ENCODE measurements at places on chromosomes 11 and 22.

DNA sequence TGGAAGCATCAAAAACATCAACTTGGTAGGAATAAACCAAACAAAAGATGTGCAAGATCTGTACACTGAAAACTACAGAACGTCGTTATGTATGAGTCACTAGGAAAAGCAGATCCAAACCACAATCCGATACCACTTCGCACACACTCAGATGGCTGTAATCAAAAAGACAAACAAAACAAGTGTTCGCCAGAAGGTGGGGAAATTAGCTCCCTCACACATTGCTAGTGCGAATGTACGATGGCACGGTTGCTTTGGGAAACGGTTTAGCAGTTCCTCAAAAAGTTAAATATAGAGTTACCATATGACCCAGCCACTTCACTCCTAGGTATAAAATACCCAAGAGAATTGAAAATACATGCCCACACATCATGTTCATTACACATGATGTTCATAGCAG lies 14.8 kb upstream of the CARD10 start:
- no peaks in the 10 kb centered on the region for H3K4me1 ChIP-seq
- no peak overlapping the region for H3K4me3 ChIP-seq
- no peak overlapping the region for H3K27ac ChIP-seq
- no peaks in the 10 kb centered on the region for H3K36me3 ChIP-seq
- no peak for DNase-seq

- H3K36me3 ChIP-seq, result no peaks in the 10 kb centered on the region
- no peak overlapping the region for H3K4me3 ChIP-seq
- DNase-seq, result no peak
- no peaks in the 10 kb centered on the region for H3K4me1 ChIP-seq
- H3K27ac ChIP-seq, result no peak overlapping the region
Observed at GRCh38 chr11:78832226-78832947, 257.7 kb upstream of the NARS2 start.

- H3K36me3 ChIP-seq, result no peaks in the 10 kb centered on the region
- peak overlapping the region; percentile 93 for H3K27ac ChIP-seq
- DNase-seq, result no peak
- no peaks in the 10 kb centered on the region for H3K27me3 ChIP-seq
Observed at GRCh38 chr11:65260756-65261590, 789 bp upstream of the POLA2 start.

DNA sequence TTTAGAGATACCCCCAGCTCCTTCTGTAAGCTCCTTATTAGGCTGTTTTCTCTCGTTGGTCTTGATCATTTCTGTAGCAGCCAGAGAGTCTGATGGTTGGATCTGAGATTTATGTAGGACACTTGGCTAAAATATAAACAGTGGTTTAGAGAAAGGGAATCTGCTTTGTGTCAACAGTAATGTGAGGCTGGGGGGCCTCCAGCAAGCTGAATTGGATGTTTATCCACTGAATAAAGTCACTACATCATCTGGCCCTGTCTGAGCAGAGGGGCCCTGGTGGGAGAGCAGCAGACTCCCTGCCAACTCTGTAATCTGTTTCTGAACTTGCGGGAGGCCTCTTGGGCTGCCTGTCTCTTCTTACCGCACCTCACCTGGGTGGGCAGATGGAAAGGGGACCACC lies 328.5 kb upstream of the PLET1 start:
- H3K27ac ChIP-seq, result no peak overlapping the region
- DNase-seq, result no peak
- no peaks in the 10 kb centered on the region for H3K36me3 ChIP-seq
- H3K4me3 ChIP-seq, result no peak overlapping the region

GRCh38 chr11:70644343-70645060 lies 246.2 kb downstream of the CTTN start:
- H3K36me3 ChIP-seq, result no peaks in the 10 kb centered on the region
- no peaks in the 10 kb centered on the region for H3K4me1 ChIP-seq
- no peaks in the 10 kb centered on the region for H3K27me3 ChIP-seq
- no peak for DNase-seq

- H3K27me3 ChIP-seq, result no peaks in the 10 kb centered on the region
- no peaks in the 10 kb centered on the region for H3K4me1 ChIP-seq
- DNase-seq, result no peak
- H3K4me3 ChIP-seq, result no peak overlapping the region
Observed at GRCh38 chr22:20442485-20443284, 5.1 kb upstream of the SCARF2 start.

DNA sequence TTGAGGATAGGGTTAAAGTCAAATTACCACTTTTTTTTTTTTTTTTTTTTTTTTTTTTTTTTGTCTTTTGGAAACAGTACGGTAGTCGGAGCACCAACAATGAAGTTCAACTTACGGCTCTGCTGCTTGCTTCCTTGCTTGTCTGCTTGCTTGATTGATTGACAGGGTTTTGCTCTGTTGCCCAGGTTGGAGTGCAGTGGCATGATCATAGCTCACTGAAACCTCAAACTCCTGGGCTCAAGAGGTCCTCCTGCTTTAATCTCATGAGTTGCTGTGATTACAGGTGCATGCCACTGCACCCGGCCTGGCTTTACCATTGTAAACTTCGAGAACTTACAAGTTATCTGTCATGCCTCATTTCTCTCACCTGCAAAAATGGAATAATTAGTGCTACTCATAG lies 5.8 kb downstream of the SGSM3 start:
- no peaks in the 10 kb centered on the region for H3K4me1 ChIP-seq
- no peaks in the 10 kb centered on the region for H3K27me3 ChIP-seq
- H3K27ac ChIP-seq, result no peak overlapping the region
- no peaks in the 10 kb centered on the region for H3K36me3 ChIP-seq
- no peak for DNase-seq

- no peak overlapping the region for H3K27ac ChIP-seq
- H3K4me1 ChIP-seq, result no peaks in the 10 kb centered on the region
- DNase-seq, result no peak
- H3K36me3 ChIP-seq, result no peaks in the 10 kb centered on the region
- H3K4me3 ChIP-seq, result no peak overlapping the region
- no peaks in the 10 kb centered on the region for H3K27me3 ChIP-seq
Observed at GRCh38 chr11:85316967-85317366, 310.2 kb downstream of the DLG2 start.

DNA sequence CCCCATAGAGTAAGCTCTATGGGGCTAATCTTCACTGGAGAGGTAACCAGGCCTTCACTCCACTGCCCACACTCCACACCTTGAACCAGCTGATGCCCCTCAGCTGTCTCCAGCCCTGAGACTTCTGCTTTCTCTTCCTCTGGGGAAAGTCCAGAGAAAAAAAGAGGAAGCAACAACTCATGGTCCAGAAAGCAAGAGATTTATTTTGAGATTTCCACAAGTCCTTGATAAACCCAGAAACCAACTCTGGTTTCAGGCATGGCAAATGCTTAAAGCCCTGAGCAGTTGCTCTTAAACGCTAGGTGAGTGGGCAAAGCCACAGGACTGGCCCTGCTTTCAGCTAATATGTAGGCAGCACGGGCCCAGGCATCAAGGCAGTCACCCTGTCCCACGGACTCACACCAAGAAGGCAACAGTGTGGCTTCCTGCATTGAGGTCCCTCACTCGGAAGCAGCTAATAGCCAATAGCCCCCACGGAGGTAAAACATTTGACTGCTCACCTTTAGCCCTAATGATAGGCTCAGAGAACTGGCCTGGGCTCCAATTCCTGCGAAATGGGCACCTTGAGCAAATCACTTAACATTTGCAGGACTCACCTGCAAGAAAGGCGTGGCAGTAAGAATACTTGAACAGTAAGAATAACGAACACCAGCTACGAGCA lies 4.3 kb downstream of the CYB561A3 start:
- no peak for DNase-seq
- no peaks in the 10 kb centered on the region for H3K27me3 ChIP-seq
- peaks cover 3% of the 10 kb centered on the region for H3K36me3 ChIP-seq
- H3K27ac ChIP-seq, result no peak overlapping the region

GRCh38 chr11:128757235-128757711 lies 63.4 kb downstream of the FLI1 start:
- DNase-seq, result peak; percentile 60
- H3K4me1 ChIP-seq, result no peaks in the 10 kb centered on the region
- no peaks in the 10 kb centered on the region for H3K27me3 ChIP-seq
- no peak overlapping the region for H3K27ac ChIP-seq

- H3K27ac ChIP-seq, result no peak within 1 kb of the TSS
- no peaks in the 10 kb centered on the region for H3K27me3 ChIP-seq
- no peak within 1 kb of the TSS for H3K4me3 ChIP-seq
- H3K36me3 ChIP-seq, result no peaks in the 10 kb centered on the region
- peak; percentile 78 for DNase-seq
Observed at GRCh38 chr11:113974741-113975470, at the start of gene HTR3A. TSS of gene HTR3A (plus strand) at chr11:113975108. CDS start at chr11:113975326, 218 bp downstream.

DNA sequence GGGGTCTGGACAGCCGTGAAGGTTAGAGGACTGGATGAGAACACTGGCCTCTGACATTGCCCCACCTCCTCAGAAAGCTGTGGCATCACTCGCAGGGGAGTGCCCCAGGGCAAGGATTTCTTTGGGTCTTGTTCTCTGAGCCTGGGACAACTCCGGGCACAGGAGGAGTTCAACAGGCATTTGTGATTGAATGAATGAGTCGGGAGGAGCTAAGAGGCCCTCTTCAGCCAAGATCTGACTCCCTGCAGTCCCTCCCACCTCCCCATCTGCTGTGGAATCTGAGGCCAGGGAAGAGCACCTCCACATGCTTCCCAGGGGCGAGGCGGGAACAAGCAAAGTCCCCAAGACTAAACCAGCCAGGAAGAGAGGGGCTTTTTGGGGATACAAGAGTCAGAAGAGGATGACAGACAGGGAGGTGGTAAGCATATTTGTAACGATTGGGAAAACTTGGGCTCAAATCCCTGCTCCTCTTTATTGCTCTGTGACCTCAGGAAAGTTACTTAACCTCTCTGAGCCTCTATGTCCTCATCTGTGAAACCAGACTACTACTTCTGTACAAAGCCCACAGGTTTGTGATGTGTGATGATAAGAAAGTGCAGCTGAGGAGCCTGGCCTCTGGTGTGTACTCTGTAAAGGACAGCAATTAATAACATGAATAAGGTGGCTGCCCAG lies 6.4 kb downstream of the TP53I11 start:
- no peak for DNase-seq
- no peak overlapping the region for H3K4me3 ChIP-seq
- H3K36me3 ChIP-seq, result no peaks in the 10 kb centered on the region
- H3K4me1 ChIP-seq, result no peaks in the 10 kb centered on the region
- no peaks in the 10 kb centered on the region for H3K27me3 ChIP-seq
- H3K27ac ChIP-seq, result no peak overlapping the region

DNA sequence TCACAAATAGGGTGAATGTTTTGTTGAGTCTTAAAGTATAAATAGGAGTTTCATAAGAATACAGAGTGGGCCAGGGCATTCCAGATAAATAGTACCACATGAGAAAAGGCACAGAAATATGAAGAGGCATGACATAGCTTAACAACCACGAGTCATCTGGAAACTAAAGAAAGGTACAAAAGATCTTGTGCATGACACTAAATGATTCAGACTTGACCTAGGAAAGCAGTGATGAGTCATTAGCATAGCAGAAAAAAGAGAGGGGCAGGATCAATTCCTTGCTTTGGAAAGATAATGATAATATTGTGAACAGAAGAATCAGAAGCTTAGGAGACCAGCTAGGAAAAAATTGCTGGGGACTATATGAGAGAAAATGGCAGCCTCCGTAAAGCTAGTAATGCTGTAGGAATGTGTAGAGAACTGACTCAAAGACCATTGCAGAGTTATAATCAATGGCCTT lies 47.6 kb upstream of the FIBIN start:
- no peaks in the 10 kb centered on the region for H3K36me3 ChIP-seq
- H3K4me3 ChIP-seq, result no peak overlapping the region
- peaks cover 16% of the 10 kb centered on the region for H3K4me1 ChIP-seq
- no peak overlapping the region for H3K27ac ChIP-seq
- no peaks in the 10 kb centered on the region for H3K27me3 ChIP-seq
- DNase-seq, result no peak

GRCh38 chr11:45053736-45054446 lies 92.5 kb upstream of the PRDM11 start:
- no peaks in the 10 kb centered on the region for H3K36me3 ChIP-seq
- H3K4me1 ChIP-seq, result no peaks in the 10 kb centered on the region
- no peaks in the 10 kb centered on the region for H3K27me3 ChIP-seq
- no peak overlapping the region for H3K27ac ChIP-seq
- no peak overlapping the region for H3K4me3 ChIP-seq
- DNase-seq, result no peak

DNA sequence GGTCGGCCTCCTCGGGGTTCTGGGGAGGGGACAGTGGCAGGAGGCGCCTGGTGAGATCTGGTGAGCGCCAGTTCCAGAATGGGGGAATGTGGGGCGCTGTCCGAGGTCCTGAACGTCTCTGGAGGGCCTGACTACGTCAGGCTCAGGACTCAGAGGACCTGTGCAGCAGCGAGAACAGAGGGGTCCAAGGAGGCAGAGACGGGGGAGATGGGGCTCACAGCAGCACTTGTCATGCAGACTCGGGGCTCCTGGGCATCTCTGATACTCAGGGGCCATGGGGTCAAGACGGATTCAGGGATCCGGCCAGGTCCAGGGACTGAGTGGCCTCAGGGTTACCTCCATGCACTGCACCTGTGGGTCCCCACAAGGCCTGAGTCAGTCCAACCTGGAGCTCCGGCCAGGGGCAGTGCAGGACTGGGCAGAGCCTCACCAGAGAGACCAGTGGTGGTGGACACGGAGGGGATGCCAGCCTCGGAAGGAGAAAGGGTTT lies 92.2 kb downstream of the BRD1 start:
- no peaks in the 10 kb centered on the region for H3K4me1 ChIP-seq
- H3K36me3 ChIP-seq, result no peaks in the 10 kb centered on the region
- H3K27me3 ChIP-seq, result no peaks in the 10 kb centered on the region
- no peak overlapping the region for H3K27ac ChIP-seq
- H3K4me3 ChIP-seq, result no peak overlapping the region

- no peak overlapping the region for H3K27ac ChIP-seq
- H3K36me3 ChIP-seq, result no peaks in the 10 kb centered on the region
- no peak for DNase-seq
- no peak overlapping the region for H3K4me3 ChIP-seq
- H3K27me3 ChIP-seq, result no peaks in the 10 kb centered on the region
- H3K4me1 ChIP-seq, result no peaks in the 10 kb centered on the region
Observed at GRCh38 chr22:47659467-47660223, 897.2 kb downstream of the TBC1D22A start.

GRCh38 chr11:132028380-132029240 lies 658.2 kb downstream of the NTM start:
- DNase-seq, result no peak
- H3K36me3 ChIP-seq, result no peaks in the 10 kb centered on the region
- H3K4me1 ChIP-seq, result no peaks in the 10 kb centered on the region
- no peak overlapping the region for H3K4me3 ChIP-seq
- H3K27me3 ChIP-seq, result no peaks in the 10 kb centered on the region

DNA sequence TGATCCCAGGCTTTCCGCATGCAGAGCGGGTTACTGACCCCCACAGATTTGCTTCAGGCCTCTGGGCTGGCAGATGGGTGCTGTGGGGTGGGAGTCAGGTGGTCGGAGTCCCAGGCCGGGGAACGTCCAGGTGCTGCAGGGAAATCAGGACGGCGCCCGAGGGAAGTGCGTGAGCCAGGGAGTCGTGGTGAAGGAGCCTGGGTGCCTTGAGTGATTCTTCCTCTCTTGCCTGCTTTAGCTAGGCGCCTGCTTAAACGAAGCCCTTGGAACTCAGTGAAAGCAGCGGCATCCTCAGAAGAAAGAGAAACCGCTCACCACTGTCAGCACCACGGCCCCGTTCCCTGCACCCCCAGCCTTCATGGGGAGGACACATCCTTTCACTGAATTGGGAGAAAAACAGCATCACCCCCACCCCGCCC lies 455.6 kb downstream of the BRD1 start:
- no peaks in the 10 kb centered on the region for H3K36me3 ChIP-seq
- DNase-seq, result peak; percentile 44
- no peak overlapping the region for H3K4me3 ChIP-seq
- no peak overlapping the region for H3K27ac ChIP-seq
- no peaks in the 10 kb centered on the region for H3K4me1 ChIP-seq

GRCh38 chr11:32613500-32614151 lies 30.0 kb downstream of the EIF3M start:
- no peak for DNase-seq
- no peaks in the 10 kb centered on the region for H3K27me3 ChIP-seq
- H3K36me3 ChIP-seq, result no peaks in the 10 kb centered on the region
